Left renal pelvis (tissue), 4 donors: ENCODE measurements at places on chromosomes 3 and 15.

DNA sequence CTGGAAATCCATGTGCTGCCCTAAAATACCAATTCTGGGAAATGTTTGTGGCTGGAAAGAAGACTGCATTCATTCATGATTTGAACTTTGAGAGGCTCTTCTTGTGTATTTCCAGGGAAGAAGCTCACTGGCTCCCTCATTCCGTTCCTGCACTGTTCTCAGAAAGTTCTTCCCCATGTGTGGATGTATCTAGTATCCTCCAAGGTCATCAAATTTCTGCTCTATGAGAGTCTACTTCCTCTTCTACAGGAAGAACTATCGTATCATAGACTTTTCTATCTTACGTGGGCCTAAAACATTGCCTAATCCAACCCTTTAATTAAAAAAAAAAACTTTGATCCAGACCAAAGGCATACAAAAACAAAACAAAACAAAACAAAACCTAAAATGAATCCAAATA is 2.9 kb downstream of the CCR3 start:
- DNase-seq: no peak

GRCh38 chr3:195260280-195260905 is 10.6 kb downstream of the XXYLT1 start:
- DNase-seq: no peak

DNA sequence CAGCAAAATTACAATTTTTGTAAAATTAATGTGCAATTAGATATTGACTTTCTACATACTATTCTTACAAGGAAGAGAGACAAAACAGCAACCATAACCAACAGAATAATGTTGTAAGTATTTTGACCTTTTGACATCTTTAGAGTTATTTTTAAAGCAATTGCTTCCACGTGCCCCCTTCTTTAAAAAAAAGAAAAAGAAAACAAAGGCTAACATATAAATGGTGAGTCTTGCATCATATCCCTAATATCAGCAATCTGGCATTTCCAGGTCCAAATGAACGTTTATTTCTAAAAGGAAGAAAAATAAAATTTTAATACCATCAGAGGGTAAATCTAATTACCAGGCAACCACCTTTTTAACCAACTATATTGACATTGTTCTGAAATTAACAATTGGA is 19.3 kb upstream of the STRIT1 start:
- no peak for DNase-seq

GRCh38 chr15:48940508-48940907 is 23.2 kb downstream of the SHC4 start:
- no peak for DNase-seq

DNA sequence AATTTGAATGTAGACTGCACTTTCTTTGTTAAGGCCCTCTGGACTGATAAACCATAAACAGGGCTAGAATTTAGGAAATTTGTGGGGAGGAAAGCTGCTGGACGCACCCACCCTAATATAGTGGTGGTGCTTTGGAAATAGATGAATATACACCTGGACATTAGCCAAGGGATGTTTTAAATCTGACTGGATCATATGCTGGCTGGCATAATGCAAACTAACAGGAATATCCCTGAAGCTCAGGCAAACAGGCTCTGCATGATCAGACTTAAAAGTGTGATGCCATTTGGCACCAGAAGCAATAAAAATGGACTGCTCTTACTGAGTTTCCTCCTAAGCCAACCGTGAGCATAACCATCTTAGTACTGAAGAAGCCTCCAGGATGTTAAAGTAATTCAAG is 465.8 kb upstream of the ROBO1 start:
- DNase-seq: no peak

GRCh38 chr3:136277115-136277514 is 27.0 kb downstream of the PCCB start:
- no peak for DNase-seq

DNA sequence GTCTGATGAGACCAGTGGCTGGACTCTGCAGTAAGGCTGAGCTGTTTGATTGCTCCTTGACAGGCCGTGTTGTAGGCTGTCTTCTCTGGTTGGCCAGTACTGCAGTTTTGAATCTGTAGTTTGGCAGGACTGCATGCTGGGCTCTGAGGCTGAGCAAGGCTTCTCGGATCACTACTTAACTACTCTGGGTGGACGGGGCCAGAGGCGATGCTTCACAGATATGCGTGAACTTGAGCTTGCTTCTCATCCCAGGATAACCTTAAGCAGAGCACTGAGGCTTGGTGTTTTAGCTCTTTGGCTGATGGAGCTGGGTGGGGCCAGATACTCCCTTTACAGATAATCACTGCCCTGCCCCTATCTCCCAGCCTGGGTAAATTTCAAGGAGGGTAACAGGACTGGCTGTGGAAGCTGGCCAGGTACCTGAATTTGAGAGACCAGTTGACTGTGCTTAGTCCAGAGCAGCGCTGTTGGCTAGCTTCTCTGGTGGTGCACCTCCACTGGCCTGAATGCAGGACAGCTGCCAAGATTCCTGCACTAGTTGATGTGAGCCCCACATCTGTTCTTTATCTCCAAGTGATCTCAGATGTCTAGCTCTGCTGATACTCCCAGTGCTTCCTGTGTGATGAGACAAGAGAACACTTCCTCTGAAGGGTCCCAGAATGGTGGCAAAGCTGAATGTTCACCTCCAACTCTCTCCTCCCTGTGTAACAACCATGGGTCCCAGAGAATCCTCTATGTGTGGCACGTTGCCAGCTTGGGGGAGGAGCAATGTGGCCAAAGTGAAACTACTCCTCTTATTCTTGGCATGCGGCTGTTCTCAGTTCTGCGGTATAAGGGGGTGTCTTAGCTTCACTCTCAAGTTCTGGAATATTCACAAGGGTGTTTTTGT is 37.9 kb downstream of the RPL39L start:
- DNase-seq: peak; percentile 33

DNA sequence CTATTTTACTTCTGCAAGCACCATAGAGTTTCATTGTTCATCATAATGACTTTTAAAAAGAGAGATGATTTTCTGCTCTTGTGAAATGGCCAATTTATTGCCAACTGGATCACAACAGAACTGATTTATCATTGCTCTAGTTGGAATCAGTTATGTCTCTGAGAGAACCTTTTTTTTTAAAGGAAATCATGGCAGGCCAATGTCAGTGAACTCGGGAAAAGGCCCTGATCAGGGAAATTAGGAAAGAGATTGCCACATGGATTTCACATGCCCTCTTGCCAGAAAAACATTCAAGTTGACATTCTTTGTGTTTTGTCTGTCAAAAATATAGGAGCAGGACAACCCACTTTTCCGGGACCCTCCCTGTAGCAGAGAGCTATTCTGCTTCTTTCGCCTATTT is 12.6 kb upstream of the SLC25A26 start:
- no peak for DNase-seq

DNA sequence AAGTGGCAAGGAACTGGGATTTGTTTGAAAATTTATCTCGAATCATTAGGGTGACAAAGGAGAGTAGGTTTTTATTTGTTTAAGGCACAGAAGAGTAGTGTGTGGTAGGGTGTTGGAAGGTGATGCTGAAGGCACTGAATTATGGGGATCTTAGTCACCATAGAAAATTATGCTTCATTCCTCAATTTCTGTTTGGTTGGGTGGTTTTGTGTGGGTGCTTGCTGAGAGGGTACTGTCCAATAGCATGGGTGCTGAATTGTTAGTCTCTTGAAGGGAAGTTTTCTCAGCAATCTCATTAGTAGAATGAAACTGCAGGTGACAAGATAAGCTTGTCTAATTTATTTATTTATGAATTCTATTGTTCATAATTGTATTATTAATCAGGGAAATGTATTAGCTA is 610.9 kb downstream of the AGBL1 start:
- DNase-seq: no peak

GRCh38 chr15:75952525-75952924 is 48.8 kb downstream of the FBXO22 start:
- DNase-seq: no peak

- no peak for DNase-seq
Observed at GRCh38 chr3:64445944-64446300, 220.7 kb upstream of the PRICKLE2 start.
